Activated naive CD4-positive, alpha-beta T cell treated with anti-CD3 and anti-CD28 coated beads, Interleukin-2, amount 50 U/mL, for 16 hours (primary cell): ENCODE measurements at places on chromosomes 7 and 10.

DNA sequence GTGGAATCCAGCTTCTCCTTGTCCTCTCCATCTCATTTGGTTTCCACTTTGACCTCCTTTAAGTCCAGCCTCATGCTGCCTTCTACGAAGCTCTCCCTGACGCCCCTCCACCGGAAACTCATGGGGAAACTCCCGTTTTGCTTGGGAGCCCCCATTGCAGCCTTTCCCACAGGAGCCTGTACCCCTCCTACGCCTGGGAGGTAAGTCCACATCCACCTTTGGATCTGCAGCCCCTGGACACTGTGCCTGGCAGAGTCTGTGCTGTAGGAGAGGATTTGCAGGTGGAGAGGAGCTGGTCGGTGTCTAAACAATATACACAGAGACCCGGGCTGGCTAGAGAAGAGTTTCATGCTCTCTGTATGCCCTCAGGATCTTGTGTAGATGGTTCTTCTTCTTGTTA is 296.1 kb downstream of the GLRX3 start:
- no peak for DNase-seq

- no peak for DNase-seq
Observed at GRCh38 chr7:47211519-47211973, 370.4 kb downstream of the TNS3 start.

DNA sequence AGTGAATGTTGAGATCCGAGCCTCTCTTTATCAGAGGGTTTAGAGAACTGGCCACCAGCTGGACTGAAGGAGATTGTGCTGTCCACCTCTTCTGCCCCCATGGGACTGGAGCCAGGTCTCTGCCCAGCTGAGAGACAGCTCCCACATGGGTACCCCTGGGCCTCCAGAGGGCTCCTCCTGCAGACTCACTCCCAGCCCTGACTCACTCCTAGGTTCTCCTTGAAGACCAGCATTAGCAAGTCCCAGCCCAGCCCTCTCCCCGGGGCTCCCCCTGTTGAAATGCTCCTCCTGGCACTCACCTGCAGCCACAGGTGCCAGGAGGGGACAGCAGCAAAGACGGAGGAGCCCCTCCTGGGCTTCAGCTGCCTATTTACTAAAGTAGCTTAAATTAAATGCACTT is 126.9 kb downstream of the CXCL12 start:
- DNase-seq, result no peak

DNA sequence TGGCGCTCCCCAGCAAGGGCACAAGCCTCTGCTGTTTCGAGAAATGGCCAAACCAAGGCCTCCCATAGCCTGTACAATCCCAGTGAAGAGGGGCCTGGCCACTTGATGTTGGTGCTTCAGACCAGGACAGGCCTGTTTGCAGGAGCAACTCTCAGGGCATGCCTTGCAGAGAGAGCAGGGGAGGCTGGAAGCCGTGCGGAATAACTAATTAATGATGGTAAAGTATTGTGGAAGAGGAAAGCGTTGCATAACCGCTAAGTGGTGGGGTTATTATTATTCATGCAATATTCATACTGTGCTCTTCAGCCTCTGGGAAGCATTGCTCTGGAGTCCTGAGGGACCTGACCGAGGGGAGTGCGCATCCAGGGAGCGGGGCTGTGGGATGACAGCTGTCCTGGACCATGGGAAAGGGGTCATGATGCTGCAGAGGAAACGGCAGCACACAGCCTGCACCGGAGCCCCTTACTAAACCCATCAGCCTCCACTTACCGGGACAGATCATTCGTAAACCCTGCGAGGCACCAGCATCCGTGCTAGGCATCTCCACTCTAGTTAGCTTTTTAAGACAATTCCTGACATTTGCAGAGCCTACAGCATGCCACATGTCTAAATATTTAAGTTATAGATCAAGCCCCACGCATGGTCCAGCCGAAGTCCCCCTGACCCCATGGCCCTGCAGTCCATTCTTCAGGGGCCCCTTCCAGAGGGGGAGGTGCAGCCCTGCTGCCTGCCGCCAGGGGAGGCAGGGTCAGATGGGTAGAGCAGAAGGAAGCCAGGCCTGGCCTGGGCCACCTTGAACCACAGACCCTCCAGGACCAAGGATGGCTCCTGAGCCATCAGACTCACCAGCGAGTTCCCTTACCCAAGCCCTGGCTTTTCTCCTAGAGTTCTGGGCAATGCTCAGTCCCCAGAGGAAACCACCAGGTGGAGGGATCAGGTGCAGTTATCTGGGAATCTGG is 11.6 kb downstream of the TMEM273 start:
- no peak for DNase-seq

DNA sequence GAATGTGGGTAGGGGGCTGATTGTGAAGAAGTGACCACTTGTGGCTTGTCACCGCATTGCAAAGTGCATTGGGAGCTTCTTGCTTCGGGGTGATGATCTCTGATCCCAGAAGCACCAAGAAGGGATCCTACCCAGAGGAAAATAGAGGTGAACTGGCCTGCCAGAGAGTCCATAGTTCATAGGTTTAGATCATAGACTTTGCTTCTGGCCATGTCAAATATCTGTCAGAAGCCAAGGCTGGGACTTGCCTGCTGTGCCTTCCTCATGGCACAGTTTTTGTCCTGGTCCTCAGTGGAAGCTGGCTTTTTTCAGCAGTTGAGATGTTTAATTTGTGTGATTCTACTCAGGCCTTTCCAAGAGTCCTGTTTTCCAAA is 1.1 kb downstream of the ZSWIM8 start:
- no peak for DNase-seq

GRCh38 chr10:130454543-130455000 is 318.4 kb downstream of the GLRX3 start:
- no peak for DNase-seq

DNA sequence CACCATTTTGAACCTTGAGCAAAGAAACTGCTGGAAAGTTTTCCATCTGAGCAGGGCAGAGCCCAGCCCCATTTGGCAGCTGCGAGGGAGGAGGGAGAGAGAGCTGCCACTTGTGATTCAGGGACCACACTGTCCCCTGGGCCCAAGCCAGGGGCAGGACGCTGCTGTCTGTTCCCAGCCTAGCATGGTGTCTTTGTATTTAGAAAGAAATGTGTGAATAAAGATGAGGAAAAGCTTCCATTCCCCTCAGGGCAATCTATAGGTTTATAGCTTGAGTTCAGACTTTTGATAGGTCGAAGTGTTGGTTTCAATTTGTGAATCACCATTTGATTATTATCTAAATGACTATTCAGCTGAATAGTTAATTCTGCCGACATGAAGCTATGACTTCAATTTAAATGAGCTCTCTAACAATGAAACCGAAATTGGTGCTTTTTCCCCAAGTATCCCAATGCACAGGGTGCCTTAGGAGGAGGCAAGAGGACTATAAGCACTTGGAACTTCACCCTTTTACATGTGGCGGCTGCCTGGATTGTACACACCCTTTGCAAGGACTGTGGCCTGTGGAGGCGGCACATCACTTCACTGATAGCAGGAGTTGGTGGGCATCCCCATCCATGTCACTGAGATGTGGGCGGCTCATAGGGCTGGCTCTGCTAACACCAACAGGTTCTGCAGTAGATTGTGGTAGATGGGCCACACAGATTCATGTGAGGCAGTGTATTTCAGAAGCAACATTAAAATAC is 223.5 kb downstream of the CCDC3 start:
- no peak for DNase-seq

- DNase-seq, result no peak
Observed at GRCh38 chr7:75916259-75916658, 1.3 kb downstream of the POR start.

DNA sequence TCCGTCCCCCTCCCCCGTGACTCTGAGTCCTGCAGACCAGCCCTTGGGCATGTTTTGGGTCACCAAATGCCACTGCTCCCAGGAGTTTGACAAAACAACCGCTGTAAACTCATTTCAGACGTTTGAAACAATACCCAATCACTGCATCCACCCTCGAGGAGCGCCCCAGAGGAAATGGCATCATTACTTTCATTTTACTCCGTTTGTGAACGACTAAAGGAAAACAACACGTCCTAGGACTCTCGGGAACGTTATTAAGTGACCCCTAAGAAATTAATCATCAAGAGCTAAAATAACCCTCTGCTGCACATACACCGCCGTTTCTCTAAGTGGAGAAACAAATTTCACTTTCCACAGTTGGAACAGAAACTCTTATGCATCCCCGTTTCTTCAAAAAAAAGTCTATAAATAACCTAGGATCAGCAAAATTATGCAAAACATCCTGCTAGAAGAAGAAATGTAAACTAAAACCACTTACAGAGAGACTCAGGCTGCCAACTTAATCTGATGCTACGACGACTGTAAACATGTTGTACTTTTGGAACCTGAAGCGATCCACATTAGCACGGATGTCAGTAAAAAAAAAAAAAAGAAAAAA is 109.9 kb upstream of the EFCAB10 start:
- DNase-seq, result peak; percentile 39

DNA sequence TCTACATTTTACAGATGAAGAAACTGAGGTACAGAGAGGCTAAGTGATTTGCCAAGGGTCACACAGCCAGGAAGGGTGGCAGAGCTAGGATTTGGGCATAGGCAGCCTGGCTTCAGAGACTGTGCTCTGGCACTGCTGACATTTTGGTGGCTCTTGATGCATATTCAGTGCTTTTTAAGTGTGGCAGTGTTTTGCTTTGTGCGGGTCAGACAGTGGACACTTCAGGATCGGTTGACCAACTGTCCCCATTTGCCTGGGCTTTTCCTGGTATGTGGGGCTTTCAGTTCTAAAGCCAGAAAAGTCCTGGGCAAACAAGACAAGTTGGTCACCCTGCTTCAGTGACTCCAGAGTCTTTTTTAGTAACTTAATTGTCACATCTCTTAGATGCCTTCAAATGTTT is 35.0 kb downstream of the SUFU start:
- no peak for DNase-seq

DNA sequence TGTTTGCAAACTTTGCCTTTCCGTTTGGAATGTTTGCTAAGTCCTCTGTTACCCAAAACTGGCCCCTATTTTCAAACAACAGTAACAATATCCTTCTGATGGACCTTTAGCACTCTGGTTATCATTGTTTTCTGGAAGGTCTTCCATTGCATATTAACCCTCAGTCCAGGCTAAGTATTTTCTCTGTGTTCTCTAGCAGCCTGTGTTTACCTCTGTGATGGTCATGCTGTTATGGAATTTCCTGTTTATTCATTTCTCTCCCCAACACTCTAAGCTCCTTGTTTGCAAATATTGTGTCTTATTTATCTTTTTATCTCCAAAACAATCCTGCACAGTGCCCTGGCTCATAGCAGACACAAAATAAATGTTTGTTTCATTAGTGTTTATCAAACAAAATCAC is 560.3 kb downstream of the ATRNL1 start:
- no peak for DNase-seq

GRCh38 chr10:35040760-35041501 is 49.2 kb downstream of the CUL2 start:
- no peak for DNase-seq

GRCh38 chr10:71585564-71586290 is 133.9 kb downstream of the C10orf105 start:
- DNase-seq, result no peak

DNA sequence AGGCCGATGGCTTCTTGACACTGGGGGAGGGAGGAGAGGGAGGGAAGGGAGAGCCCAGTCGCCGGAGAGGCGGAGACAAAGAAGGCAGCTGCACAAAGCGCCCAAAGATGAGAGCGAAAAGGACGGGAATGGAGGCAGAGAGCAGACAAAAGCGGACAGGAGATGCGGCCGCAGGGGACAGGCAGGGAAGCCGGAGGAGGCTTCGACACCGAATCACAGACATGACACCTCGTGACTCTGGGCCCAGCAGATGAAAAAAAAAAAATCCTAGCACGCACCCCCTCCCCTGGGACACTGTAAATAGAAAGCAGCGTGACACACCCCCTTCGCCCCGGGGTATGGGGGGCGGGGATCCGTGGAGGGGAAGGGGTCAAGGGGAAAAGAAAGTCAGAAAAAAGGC is 976 bp downstream of the NAT16 start:
- DNase-seq, result no peak

DNA sequence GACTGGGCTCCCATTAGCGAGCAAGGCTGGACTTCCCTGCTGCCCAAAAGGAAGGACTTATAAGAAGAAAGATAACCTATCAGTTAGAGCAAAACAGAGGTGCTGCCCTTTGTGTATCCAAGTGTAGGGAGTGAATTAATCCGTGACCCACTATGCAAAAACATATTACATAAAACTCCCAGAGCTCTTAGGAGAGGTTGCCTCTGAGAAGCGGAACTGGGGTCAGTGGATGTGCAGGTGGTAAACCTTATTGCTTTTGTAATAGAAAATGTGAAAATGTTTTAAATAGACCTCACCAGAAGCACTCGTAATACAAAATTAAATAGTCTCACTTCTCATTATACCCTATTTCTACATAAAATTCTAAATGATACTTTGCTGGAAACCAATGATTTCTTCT is 17.1 kb upstream of the IL6 start:
- no peak for DNase-seq

GRCh38 chr7:105336009-105336408 is 52.7 kb downstream of the SRPK2 start:
- DNase-seq, result no peak

- DNase-seq, result no peak
Observed at GRCh38 chr10:630581-631073, 58.8 kb downstream of the DIP2C start.

- DNase-seq, result no peak
Observed at GRCh38 chr7:105839266-105839665, 37.1 kb downstream of the ATXN7L1 start.

- DNase-seq, result peak; percentile 36
Observed at GRCh38 chr7:92768501-92769393, 67.6 kb downstream of the CDK6 start.

- DNase-seq, result no peak
Observed at GRCh38 chr10:85638797-85639196, 727.8 kb downstream of the GRID1 start.

- no peak for DNase-seq
Observed at GRCh38 chr7:116630357-116630756, 41.6 kb upstream of the MET start.

DNA sequence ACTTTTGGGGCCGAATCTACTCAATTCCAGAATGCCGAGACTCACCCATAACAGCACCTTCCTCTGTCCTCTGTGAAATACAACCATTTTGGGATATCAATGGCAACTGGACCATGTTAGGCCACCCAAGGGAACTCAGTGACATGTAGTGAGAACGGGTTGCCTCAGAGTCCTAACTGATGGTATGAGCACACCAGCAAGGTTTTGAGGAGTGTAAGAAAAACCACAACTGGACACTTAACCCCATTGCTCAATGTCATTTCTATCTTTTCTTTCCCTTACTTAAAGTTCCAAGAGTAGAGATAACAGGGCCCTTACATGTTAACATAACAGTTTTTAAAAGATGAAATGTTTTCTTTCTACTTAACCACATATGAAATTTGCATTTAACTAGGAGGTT is 67.1 kb downstream of the TNS3 start:
- DNase-seq, result no peak
